ENCODE measurements at places on chromosomes 13 and 19.

- DNase-seq, result no peak
These were observed 616 bp downstream of the CDX2 start for GRCh38 chr13:27968316-27969081.

DNA sequence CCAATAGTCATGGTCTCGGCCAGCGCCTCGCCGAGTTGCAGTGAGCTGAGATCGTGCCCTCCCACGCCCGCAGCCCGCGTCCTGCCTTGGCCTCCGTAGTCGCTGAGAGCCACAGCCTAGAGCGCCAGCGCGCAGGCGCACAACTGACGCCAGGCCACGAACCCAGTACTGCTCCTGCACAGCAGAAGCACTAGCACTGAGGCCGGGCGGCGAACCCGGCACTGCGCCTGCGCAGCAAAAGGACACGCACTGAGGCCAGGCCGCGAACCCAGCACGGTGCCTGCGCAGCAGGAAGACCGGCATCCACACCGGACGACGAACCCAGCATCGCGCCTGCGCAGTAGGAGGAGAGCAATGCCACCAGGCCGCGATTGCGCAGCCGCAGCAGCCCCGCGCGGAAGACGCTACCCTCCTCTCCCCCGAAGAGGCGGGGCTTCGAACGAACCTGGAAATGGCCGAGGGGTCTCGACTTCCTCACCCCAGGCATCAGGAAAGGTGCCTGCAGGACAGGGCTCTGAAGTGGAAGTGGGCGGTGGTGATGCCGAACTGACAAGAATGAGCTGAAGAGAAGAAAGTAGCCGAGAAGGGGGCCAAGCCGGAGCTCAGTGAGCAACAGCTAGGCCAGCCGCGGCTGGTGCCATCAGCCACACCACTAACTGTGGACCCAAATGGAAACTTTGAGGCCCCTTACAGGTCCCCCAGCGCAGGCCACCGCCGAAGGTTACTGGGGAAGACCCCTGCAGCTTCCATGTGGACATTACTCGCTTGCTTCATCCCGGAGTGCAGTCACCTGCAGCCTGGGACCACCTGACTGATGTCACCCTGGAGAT lies 7.5 kb downstream of the F10 start:
- no peak for DNase-seq

- no peak for DNase-seq
These were observed 85.1 kb downstream of the RNASEH2B start for GRCh38 chr13:50994651-50995050.

- peak; percentile 18 for DNase-seq
These were observed 550 bp upstream of the DLL3 start for GRCh38 chr19:39497996-39498797.

DNA sequence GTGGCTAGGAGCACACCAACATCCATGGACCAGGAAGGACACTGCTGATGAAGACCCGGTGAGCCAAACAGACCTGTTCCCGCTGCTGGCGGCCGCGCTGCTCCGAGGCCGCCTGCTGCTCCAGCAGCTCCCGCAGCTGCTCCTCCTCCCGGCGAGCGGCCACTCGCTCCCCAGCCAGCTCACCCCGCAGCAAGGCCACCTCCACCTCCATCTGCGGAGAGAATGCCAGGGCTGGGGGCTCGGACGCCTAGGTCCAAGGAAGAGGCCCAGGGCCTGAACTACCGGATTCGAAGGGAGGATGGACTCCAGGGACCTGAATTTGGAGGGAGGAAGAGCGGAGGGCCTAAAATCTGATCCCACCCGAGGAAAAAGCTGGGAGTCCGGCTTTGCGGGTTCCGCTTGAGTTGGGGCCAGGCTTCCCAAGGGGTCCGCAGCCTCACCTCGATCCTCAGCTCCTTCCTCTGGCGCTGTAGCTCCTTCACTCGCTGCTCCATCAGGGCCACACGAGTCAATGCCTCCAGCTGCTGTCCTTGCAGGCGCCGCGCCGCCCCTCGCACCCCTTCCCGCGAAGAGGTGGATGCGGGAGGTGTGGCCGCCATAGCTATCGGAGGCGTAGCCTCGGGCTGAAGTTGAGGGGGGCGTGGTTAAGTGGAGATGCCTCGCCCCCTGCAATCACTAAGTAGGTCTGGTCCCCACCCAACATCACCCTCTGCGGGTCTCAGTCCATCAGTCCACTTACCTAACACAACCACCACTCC lies 2.7 kb downstream of the PHLDB3 start:
- no peak for DNase-seq

GRCh38 chr13:113835461-113836270 lies 28.2 kb downstream of the GAS6 start:
- DNase-seq, result peak; percentile 79

GRCh38 chr19:36371886-36372285 lies 7.1 kb downstream of the ZFP14 start:
- no peak for DNase-seq

GRCh38 chr13:24134757-24135156 lies 25.8 kb upstream of the SPATA13 start:
- no peak for DNase-seq

DNA sequence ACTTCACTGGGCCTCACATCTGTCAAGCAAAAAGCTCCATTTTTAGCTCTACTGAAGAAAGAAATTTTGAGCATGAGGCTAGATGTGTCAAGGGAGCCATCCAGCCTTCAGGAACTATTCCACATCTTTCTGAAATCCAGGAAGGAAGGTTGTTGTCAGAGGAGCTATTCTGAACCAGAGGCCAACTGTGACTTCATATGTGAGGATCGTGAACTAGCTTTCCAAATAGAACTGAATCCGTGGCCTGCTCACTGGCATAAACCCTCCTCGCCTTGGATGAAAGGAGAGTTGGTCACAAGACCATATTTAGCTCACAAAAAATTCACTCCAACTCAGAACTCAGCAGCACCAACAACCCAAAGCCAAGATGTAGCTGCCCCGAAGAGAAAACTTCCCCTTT lies 195.8 kb downstream of the FOXO1 start:
- no peak for DNase-seq

DNA sequence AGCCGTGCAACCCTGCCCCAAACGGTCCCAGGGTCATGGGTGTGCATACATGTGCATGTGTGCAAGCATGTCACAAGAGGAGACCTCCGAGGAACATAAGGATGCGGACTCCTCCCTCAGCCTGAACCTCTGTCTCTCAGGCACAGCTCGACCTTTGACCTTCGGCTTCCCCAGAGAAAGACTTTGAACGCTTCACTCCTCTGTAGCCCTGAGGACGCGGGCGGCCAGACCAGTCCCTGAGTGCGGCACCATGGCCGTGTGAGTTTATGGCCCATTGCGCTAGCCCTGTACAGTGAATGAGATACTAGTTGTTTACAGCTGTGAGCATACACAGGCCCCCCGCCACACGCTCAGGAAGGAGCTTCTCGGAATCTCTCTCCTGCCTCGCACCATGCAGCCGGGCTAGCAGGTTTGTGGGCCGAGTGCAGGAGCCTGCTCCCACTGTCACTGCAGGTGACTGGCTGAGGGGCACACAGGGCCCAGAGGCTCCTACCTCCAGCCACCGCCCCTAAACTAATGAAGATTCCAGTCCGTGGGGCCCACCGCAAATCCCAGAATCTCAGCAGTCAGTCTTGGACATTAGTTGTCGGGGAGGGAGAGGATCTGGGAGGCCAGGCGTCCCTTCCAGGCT lies 10.8 kb downstream of the RASA3 start:
- DNase-seq, result no peak

DNA sequence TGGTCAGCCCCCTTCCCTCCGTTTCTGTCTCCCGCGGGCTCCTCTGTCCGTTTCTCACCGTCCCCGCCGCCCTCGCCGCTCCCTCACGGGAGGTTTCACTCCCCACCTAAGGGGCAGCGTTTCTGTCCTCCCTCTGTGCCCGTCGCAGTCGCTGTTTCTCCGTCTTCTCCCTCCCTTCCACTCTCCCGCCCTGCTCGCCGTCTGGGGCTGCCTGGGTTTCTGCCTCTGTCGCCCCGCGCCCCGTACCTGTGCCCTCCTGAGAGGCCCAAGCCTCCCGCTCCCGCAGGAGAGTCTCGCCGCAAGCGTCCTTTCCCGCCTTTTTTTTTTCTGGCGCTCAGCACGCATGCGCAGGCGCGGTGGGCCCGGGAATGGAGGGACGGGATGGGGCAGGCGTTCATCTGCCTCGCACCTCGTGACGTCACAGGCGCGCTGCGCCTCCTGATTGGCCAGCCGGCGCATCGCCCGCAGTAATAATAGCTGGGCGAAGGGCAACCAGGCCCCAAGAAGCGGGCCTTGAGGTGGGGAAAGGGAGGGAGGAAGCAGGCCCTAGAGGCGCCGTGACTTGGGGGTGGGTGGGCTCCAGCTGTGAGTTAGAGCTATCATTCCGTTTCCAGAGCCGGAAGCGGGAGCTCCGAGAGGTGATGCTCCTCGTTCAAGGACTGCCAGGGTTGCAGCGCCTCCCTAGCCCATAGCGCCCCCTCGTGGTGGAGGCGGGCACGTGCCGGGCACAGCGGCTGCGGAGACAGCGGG lies 15.4 kb downstream of the SSC5D start:
- peak; percentile 88 for DNase-seq

DNA sequence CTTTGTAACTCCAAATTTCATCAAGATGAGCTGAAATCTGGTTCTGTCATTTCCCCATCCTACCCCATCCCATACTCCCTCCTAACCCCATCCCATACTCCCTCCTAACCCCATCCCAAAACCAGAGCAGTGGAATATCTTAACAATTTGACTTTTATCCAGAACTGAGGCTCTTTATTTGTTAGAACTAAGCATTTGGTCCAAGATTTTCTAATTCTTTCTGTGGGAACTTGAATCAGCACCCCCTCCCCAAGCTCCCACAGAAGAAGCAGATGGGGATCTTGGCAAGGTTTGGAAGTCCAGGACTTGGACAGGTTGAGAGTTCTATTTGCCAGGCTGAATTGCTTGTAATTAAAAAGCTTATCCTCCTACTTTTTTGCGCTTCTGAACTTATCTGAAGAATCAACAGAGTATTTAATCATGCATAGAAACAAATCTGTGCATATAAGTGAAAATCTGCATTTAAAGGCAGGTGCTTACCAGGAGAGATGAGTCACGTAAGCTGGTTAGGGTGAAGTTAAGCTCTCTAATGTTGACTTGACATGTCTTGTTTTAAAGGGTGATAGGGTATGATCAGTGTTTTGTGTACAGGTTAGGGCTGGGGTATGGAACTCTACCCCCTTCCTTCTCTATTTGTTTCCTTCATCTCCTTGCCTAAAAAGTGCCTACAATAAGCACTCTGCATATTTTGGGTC lies 111.1 kb downstream of the COG6 start:
- no peak for DNase-seq

DNA sequence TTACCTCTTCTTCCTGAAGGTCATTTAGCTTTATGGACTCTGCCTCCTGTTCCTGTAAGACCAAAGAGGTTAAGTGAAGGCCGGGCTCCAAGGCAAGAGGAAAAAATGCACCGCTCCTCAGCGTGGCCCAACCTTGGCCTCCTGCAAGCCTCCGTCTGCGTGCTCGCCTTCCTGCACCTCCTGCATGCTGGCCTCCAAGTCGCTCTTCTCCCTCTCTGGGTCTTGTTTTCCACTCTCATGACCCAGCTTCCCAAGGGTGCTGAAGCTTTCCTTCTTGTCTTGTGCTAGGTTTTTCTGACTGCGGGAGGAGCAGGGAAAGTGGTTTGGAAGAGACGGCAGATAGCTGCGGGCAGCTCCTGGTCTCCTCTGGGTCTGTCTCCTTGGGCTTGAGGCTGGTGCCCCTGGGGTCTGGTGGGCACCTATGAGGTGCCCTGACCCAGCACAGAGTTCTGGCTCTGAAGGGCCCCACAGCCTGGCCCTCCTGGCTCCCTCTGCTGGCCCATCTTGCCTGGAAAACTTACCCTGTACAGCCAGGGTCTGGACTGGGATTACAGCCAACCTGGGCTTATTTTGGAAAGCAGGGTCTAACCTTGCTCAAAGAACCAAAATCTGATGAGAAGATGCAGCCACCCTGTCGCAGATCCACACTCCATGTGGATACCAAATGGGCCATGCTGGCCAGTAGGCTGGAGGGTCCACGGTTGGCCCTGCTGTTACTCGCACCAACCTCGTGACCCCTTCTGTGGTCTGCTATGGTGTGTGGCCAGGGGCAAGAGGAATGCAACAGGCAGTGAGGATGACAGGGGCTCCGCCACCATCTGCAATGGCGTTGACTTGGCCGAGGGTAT lies 5.2 kb downstream of the C13orf46 start:
- DNase-seq, result no peak

DNA sequence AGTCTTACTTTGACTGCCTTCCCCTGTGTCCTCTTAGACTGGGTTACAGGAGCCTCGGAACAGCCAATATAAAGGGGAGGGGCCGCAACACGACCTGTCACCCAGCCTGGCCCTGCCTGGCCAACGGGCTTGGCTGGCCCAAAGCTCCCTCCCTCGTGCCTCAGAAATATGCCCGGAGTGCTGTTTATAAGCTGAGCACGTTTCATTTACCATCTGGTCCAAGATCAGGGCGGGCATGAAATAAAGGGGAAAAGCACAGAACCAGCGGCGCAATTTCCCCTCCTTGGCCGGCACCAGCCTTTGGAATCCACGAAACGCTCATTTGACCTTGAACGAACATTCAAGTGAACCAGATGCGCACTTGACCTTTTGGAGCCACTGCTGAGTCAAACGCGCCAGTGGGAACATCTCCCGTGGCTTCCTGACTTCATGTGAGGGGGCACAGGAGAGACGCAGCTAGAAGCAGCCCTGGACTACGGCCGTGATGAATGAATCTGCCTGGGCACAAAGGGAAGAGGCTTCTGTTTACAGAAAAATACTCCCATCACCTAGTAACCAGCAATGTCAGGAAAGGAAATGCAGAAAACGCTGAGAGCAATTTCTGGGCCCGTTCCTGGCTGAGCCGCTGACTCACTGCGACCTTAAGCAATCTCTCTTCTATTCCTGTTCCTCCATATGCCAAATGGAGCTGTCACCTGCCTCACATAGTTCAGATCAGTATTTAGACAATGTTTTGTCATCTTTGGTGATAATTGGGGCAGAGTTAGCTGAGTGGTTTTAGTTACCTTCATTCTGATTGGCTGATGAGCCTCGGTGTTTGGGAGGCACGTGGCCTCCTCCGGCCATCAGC lies 53.3 kb downstream of the RFX2 start:
- peak; percentile 93 for DNase-seq

DNA sequence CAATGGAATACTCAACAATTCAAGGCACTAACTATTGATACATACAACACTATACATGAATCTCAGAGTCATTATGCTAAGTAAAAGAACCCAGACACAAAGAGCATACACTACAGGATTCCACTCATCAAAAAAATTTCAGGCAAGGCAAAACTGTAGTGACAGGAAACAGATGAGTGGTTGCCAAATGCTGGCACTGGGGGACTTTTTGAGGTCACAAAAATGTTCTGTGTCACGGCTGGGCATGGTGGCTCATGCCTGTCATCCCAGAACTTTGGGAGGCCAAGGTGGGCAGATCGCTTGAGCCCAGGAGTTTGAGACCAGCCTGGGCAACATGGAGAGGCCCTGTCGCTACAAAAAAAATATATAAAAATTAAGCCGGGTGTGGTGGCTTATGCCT lies 129.4 kb downstream of the KL start:
- no peak for DNase-seq

GRCh38 chr19:1450735-1451731 lies 1.1 kb downstream of the APC2 start:
- no peak for DNase-seq

DNA sequence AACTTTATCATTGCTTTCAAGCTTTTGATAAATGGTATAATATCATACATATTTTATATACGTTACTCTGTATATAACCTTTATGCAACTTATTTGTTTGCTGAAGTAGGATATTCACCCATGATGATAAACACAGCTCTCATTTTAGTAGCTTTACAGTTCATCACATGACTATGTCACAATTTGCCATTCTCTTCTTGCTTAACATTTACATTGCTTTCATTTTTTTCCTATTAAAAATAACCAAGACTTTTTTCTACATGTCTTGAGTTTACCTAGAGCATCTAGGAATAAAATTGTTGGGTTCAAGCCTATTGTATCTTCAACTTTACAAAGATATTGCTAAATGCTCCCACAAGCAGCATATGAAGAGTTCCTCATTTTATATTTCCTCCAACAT lies 54.0 kb downstream of the KCNRG start:
- DNase-seq, result no peak
